MV-4-11 (cell line): ENCODE measurements at places on chromosomes 6 and 20.

- DNase-seq, result no peak
Observed at GRCh38 chr6:36847152-36847551, 7.9 kb upstream of the CPNE5 start.

GRCh38 chr6:138275976-138276375 is 57.7 kb upstream of the PBOV1 start:
- DNase-seq, result no peak

- no peak for DNase-seq
Observed at GRCh38 chr20:32358632-32358882, 426 bp downstream of the ASXL1 start.

DNA sequence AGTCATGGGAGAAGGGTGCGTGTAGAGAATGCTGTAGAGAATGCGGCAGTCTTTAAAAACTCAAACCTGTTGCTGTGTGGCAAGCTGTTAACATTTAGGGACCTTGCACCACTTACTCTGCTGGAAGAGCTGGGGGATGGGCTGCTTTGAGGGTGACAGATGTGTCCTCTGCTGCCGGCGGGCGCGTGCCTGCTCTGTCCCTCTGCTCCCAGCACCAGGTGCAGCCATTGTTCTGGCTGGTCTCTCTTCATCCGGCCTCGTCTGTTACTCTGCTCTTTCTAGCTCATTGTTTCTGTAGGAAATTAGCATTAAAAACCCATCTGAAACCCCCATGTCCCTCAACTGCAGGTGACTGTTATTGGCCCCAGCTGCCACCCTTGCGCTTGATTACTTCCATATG is 78.5 kb downstream of the CBFA2T2 start:
- no peak for DNase-seq

GRCh38 chr20:60497298-60498035 is 539.2 kb downstream of the CDH26 start:
- no peak for DNase-seq

DNA sequence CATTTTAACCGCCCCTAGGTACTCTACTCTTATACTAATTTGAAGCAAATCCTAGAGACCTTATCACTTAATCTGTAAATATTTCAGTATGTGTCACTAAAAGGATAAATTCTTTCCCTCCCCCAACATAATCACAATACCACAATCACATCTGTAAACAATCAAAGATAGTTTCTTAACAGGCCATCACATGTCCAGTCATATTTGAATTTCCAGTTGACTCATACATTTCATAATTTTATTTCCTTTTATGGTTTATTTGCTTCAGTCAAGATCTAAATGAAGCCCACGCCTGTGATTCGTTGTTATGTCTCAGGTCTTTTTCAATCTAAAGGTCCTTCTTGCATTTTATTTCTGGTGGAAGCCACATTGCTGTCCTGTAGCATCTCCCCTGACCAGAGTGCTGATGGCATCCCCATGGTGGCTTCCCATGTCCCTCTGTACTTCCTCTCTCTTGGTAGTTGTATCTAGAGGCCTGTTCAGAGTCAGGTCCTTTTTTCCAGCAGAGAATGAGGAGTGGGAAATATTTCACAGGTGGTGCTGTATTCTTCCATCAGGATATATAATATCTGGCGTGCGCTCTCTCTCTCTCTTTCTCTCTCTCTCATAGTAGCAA is 128.6 kb upstream of the SLC22A23 start:
- no peak for DNase-seq

- DNase-seq, result no peak
Observed at GRCh38 chr6:63636518-63637021, 968 bp downstream of the PHF3 start.

- DNase-seq, result peak; percentile 92
Observed at GRCh38 chr6:142867988-142868812, 76.8 kb downstream of the HIVEP2 start.

DNA sequence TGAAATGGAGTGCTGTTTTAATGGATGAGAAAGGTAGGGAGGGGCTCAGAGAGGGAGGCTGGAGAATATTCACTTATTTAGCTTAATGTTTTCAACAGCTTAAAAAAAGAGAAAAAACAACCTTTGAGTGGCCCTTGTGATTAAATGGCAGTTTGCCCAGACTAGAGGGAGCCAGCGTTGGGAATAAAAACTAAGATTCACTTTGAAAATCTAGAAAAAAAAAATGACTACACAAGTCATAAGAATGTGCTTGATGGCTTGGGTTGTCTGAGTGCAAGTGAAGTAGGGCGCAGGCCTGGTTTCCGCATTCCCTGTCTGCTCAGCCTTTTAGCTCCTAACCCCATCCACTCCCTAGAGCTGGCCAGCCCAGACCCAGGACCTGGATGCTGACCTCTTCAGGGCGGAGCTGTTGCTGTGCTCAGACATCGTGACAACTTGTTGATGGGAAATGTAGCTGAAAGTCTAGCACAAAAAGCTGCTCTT is 28.9 kb downstream of the UTRN start:
- no peak for DNase-seq

GRCh38 chr6:132115714-132116366 is 164.7 kb upstream of the CCN2 start:
- DNase-seq, result no peak

DNA sequence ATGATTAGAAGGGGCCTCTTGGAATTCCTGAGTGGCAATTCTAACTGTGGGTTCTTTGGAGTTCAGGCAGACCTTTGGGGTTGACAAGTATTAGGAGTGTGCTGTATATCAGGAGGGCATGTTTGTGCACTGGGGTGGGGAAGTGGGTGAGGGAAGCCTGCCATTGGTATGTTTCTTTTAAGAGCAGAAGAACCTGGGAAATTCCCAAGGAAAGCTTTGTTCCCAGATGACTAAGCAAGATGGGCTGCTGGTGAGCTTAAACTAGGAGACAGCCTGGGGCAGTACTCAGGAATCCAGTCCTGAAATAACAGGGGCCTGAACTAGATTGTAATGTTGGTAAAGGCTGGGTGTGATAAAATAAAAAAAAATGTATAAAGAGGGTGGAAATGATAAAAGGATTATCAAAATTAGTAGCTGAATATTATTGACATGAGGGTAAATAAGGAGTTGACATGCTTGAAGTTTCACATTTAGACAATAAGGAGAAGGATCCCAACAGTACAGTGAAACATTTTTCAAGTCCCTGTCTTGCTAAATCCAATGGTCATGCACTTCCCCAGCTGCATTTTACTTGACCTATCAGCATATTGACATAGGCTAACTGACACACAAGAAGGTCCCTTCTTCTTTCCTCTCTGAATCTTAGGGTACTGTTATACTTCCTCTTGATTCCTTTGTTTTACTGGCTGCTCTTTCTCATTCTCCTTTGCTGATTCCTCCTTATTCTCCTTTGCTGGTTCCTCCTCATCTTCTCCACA is 18.4 kb upstream of the IFNGR1 start:
- peak; percentile 43 for DNase-seq

- peak; percentile 8 for DNase-seq
Observed at GRCh38 chr6:18510644-18511033, 123.5 kb downstream of the RNF144B start.

DNA sequence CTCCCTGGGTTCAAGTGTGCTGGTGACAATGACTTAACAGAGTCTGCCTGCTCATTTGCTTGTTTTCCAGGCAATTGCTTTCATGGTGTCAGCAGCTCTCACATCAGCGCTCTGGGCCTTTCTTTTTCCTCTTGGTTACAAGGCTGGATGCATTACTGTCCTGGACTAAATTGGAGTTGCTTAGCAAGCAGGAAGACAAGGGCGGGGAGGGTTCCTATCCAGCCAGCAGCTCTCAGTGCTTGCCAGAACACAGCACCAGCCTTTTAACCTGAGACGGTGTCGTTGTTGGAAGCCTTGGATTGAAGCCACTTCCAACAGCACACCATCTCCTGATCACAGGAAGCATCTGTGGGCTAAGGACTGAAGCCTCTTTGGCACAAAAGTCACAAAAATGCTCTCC is 606.9 kb downstream of the CDH26 start:
- no peak for DNase-seq

DNA sequence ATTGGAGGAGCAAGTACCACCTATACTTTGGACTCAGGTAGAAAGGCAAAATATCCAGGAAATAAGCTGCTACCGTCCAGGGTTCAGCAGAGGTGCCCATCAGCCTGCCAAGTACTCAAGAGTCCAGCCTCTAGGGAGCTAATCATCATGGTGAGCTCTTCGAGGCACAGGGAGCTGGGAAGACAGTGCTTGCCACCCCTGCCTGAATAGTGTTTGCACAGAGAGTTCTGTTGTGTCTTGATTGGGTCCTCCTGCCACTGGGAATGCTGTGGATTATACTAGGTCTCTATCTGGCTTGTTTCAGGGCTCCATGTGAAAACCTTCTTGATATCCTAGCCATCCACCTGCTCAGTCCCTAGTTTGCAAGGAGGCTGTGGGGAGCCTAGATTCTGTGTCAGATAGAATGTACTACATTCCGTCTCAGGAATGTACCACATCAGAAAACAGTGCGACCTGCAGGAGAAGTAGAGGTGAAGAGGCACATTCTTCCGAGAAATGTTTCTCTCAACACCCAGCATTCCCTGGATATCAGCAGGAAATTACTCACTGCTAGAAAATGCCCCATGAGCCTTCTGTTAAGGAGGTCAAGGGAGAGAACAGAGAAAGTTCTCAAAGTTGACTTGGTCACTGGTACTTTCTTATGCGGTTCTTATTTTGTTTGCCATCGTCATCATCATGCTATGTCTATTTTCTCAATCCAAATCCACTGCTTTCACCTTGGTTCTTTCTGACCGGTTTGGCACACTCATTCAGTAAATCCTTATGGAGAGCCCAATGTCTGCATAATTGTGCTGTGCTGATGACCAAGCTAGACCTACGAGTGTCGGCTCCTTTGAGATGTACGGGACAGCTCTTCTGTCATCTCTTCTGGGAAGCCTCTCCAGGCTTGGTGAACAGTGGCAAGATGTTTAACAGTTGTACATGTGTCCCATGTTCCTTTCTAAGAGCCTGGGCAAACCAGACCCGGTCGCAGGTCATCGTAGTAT is 30.7 kb downstream of the PTPN1 start:
- no peak for DNase-seq

DNA sequence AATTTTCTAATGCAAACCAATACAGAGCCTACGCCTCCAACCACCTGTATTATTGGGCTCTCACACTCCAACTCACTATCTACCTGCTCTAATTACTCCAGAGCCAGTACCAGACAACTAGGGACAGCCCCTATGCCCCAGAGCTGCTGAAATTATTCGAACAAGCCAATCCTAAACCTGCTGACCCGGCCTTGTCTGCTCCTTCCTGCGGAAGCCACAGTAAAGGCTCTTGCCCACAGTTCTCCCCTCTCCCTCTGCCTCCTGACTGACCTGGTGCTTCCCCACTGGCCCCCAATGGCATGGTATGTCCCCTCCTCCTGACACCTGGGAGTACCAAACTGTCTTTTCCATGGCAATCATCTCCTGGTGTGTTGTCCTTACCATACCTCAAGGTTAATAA is 4.1 kb upstream of the TOX2 start:
- no peak for DNase-seq

GRCh38 chr6:165403006-165403595 is 93.7 kb upstream of the C6orf118 start:
- no peak for DNase-seq

GRCh38 chr6:9484686-9485085 is 930.2 kb downstream of the TFAP2A start:
- DNase-seq, result no peak

GRCh38 chr6:24478903-24479302 is 10.5 kb downstream of the GPLD1 start:
- DNase-seq, result no peak

GRCh38 chr6:38355519-38355918 is 284.2 kb downstream of the BTBD9 start:
- DNase-seq, result no peak

DNA sequence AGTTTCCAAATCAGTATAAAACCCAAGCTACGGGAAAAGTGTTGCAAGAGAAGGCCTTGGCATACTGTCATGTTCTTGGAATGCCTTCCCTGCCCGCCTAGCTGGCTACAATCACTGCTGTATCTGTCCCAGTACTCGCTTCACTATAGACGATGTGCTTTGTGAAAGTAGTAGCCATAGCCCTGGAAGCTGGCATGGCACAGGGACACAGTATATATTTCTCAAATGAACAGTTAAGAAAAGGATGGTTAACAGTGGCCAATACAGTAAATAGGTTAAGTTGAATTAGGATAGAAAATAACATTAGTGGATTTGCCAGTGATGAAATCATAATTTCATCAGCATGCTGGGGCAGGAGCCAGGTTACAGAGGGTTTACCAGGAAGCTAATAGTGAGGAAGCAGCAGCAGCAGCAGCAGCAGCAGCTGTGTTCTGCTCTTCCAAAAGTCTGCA is 499.3 kb downstream of the CDKAL1 start:
- DNase-seq, result no peak

DNA sequence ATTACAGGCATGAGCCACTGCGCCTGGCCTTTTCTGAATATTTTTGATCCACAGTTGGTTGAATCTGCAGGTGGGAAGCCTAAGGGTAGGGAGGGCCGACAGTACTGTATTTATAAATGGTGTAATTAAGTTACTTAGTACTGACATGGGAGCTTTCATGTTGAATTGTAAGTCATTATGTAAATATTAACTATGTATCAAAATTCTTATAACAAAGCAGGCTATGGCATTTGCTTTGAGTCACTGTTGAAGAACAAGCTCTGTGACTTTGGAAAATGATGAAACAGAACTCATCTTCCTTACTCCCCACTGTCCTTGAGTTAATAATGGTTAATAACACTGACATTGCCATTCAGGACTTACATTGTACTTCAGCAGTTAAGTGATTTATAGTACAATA is 63.0 kb upstream of the TXNDC5 start:
- no peak for DNase-seq

DNA sequence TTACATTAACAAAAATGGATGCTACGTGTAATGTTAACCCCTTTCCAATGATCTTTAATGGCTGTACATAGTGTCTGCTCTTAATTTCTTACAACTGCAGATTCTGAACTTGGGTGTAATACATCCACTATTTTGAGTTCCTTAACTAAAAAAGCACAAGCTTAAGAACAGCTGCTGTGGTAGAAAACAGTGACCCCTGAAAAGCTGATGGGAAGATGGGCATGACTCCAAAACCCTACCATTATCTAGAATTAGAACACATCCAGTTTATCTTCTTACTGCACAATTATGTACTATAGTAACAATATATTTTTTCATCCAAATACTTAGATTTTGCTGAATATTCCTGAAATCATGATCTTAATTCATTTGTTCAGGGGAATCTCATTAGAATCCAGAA is 49.3 kb downstream of the LYRM4 start:
- DNase-seq, result no peak

- DNase-seq, result no peak
Observed at GRCh38 chr6:73631849-73632248, 21.9 kb downstream of the SLC17A5 start.

DNA sequence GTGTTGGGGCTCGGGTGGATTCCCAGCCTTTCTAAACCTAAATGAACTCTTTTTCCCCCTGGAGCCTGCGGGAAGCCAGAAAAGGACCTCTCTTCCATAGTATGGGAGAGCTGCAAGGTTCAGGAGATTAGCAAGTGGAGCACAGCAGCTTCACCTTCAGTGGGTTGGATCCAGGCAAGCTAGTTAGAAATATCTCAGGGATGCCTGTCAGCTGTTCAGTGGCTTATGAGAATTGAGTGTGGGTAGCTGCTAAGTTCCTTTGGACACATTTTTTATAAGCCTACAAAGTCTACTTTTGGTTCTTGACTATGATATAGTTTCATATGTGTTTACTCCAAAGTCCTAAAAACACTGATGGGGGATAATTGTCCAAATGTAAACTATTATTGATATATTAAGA is 642.1 kb downstream of the EPM2A start:
- DNase-seq, result no peak
